Tongue (tissue), 3 donors: ENCODE measurements at places on chromosomes 4 and X.

- peak; percentile 24 for DNase-seq
These were observed 55.1 kb upstream of the BCOR start for GRCh38 chrX:40152741-40153344.

DNA sequence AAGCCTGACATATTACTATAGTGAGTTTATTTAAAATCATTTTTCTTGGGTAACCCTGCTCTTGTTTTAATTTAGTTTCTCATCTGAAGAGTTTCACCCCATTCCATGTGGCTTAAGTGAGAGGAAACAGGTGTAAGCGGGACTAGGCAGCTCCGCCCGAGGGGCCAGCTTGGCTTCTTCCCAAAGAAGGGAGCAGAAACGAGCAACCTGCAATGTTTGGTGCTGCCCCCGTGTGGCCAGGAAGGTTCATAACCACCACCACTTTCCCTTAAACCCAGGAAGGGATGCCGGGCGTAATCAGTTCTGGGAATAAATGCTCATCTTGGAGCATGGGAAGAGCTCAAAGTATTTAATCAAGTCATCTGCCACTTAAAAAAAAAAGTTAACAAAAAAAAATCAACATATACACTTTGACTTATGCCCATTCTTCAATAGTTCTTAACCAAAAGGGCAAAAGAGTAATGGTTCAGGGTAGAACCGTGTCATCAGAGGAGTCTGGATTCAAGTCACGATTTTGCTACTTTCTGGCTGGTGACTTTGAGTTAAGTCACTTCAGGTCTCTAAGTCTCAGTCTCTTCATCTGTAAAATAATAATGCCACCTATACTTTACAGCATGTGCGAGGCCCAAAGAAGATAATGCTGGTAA, 147.9 kb downstream of the NSUN7 start:
- peak; percentile 92 for DNase-seq

DNA sequence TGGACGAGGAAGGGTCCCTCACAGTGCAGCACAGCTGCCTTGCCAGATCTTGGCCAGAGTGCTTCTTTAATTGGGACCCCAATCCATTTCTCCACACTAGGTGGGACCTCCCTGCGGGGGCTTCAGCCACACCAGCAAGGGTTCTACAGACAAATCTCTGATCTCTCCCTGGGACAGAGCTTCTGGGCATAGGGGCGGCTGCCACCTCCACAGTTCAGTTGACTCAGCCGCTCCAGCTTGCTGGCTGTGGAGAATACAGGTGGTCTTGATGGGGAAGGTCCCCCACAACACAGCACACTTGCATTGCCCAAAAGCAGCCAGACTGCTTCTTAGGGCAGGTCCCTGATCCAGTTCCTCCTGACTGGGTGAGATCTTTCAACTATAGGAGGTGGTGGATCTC, 199.6 kb downstream of the EDA start:
- DNase-seq = no peak

DNA sequence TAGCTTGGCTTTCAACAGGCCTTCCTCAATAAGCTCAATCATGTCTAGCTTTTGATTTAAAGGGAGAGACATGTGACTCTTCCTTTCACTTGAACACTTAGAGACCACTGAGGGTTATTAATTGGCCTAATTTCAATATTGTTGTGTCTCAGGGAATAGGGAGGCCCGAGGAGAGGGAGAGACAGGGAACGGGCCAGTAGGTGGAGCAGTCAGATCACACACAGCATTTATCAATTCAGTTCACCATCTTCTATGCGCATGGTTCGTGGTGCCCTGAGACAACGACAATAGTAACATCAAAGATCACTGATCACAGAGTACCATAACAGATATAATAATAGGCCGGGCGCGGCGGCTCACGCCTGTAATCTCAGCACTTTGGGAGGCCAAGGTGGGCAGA, 17.8 kb downstream of the ZNF81 start:
- peak; percentile 24 for DNase-seq

GRCh38 chr4:38015886-38016515, 55.8 kb downstream of the PTTG2 start:
- DNase-seq = no peak

GRCh38 chr4:1990348-1990645, 18.5 kb downstream of the NELFA start:
- DNase-seq = no peak

DNA sequence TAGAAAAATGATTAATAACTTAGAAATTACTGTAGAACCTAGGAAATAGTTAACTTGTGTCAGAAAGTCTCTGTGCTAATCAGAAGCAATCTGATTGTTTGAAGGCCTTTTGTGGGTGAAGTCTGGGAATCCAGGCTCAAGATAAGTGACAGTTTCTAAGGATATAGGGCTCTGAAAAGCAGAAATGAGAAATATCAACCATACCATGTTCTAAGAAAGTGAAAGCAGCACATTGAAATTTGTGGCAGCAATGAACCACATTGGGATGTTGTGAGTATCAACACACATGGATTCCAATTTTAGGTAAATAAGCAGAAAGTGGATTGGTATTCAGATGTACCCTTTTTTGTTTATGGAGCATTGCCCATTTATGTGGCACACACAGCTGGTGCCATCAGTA, 464.6 kb downstream of the IL15 start:
- no peak for DNase-seq

- peak; percentile 69 for DNase-seq
These were observed 222.5 kb downstream of the MGST2 start for GRCh38 chr4:139887962-139888735.

DNA sequence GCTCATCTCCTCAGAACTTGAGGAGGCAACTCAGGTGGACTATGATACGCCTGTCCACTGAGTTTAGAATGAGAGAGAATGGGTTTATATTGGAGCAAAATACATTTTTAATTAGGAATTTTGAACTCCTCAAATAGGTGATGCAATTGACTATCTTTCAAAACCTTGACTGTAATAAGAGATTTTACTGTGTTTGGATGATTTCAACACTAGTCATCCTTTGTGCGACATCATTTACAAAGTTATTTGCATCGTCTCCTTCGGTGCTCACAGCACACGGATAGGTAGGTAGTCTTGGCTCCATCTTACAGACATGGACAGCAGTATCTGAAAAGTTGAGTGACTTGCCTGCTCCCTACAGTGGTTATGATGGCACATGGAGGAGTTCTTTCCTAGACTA, 67.0 kb downstream of the AASDH start:
- no peak for DNase-seq

DNA sequence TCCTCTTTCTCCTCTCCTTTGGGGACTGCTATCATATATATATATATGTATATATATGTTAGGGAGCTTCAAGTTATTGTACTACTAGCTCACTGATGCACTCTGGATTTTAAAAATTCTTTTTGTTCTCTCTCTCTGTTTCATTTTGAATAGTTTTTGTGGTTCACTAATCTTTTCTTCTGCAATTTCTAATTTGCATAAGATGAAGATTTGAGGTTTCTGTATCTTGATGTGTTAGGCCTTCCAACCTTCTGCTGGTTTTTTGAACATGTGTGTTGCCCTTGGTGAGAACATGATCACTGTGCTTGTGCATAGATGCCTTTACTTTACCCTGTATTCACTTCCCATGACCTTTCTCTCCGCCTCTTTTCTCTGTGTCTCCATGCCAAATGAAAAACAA, 7.8 kb upstream of the ZNF718 start:
- no peak for DNase-seq

DNA sequence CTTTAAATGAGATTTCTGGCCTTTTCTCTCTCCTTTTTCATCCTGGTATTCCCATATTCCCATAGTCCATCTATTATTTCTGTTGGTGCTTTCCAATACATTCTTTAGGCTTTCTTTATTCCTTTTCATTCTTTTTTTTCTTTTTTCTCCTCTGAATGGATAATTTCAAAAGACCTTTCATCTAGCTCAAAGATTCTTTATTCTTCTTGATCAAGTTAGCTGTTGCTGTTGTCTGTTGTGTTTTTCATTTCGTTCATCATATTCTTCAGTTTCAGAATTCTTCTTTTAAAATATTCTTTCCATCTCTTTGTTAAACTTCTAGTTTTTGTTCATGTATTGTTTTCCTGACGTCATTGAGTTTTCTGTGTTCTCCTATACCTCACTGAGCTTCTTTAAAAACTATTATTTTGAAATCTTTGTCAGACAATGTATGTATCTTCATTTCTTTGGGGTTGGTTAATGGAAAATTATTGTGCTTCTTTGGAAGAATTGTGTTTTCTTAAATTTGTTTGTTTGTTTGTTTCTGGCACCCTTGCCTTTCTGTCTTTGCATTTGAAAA, 30.2 kb downstream of the STK32B start:
- no peak for DNase-seq

- DNase-seq = no peak
These were observed 52.6 kb downstream of the OSTC start for GRCh38 chr4:108702960-108703359.

- no peak for DNase-seq
These were observed 763.7 kb downstream of the PDHA2 start for GRCh38 chr4:96603641-96604040.

DNA sequence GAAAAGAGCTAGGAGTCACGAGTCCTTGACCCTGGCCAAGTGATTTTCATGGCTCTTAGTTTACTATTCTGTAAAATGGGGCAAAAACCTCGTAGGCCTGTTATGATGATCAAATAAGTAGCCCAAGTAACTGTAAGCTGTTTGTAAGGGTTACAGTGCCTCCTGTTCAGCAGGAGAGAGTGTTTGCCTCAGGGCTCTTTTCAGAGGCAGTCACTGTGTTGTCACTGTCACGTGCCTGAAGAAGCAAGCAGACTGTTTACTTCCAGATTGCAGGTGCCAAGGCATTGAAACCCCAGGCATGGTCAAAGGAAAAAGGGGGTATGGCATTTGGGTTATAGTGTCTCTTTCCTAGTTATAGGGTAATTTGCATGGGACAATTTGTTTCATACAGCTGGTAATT, 4.5 kb downstream of the RAB39B start:
- DNase-seq = no peak

GRCh38 chr4:176066757-176067156, 1.1 kb downstream of the WDR17 start:
- DNase-seq = no peak

DNA sequence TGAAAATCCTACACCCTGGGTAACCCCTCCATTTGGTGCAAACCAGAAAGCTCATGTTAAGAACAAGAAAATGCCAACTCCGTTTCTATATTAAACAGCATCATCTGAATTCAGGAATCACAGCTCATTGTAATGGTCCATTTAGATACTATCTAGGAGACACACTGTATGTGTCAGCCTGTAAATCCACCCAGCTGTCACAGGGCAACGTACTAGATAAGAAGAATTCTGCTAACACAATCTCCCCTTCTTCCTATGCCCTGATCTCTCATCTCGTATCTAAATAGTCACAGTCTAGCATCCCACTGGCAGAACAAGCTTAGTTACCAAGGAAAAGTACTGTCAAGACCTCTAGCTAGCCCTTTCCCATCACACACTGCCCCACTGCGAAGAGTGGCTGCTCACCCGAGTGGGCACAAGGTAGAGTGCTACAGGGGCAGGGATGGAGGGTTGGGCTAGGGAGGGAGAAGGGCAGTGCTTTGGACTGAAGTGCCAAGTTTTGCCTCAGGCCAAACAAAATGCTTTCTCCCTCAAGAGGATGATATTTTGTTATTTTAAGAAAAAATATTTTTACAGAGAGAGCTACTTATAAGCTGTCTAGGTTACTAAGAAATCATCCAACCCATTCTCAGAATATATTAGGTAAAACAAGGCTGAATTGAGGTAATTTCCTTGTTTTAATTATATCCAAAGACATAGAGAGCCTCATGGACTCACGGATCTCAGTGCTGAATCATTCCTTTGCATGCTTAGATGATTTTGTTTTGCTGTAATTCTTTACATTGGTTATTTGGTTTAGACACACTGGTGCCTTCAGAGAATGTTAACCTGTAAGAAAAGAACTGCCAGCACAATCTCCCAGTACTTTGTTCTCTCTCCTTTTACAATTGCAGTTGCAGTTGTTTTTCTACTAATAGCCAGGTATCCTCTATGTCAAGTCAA, 196.6 kb downstream of the PRDM5 start:
- DNase-seq = no peak

- no peak for DNase-seq
These were observed 25.6 kb upstream of the FRAS1 start for GRCh38 chr4:78031417-78031950.

DNA sequence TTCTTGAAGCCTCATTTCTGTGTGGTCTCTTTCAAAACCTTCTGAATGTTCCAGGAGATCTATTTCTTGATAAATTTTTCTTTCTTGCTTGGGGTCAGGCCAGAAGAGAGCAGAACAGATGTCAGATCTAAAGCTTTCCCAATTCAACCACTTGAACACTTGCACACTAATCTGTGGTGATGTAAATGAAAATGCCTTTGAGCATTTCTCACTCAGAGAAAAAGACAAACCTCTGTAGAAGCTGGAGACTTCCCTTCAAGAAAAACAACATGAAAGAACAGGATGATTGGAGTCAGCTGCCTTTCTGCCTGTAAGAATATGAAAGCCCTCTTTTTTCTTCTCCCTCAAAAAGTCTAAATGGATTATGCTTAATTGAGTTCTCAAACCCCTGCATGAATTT, 11.2 kb downstream of the IGFBP7 start:
- DNase-seq = peak; percentile 54

- peak; percentile 74 for DNase-seq
These were observed 385 bp downstream of the DCLK2 start for GRCh38 chr4:150078579-150079080.

- DNase-seq = no peak
These were observed 363.3 kb downstream of the NAF1 start for GRCh38 chr4:162803378-162803777.

GRCh38 chrX:46531442-46531841, 13.8 kb downstream of the ZNF674 start:
- no peak for DNase-seq

- DNase-seq = peak; percentile 48
These were observed 142.5 kb upstream of the MED14 start for GRCh38 chrX:40877887-40878286.

GRCh38 chr4:175905925-175906324, 93.9 kb upstream of the GPM6A start:
- DNase-seq = no peak

DNA sequence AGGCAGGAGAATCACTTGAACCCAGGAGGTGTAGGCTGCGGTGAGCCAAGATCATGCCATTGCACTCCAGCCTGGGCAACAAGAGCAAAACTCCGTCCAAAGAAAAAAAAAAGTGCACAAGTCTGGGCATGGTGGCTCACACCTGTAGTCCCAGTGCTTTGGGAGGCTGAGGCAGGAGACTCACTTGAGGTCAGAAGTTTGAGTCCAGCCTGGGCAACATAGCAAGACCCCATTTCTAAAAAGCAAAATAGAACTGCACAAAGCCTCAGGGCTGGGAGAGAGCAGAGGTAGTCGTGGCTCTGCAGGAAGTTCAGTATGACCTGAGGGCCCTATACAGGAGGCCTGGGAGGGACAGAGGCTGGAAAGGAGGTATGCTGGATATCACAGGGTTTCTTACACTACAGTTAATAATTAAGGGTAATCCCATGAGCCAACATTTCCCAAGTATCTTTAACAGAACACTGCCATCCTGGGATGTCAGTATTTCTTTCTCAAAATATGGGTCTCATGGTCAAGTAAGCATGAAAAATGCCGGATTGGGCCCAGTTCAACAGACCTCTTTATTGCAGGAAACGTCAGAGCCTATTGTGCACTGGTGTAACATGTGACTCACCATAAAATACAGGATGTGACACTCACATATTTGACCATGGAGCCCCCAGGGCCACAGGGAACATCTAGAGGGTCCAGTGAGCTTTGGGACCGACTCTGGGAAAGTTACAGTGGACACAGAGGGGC, 37.8 kb downstream of the ACSL1 start:
- no peak for DNase-seq
